ENCODE measurements at places on chromosomes 3 and 15. TPM values are rescaled to one million over a fixed set of nuclear protein-coding genes. Genes with fewer than 3 reads are reported as not detected.

Gene MESP2
- total RNA-seq, result 0.49 TPM

Gene SQOR
- 4.6 TPM for total RNA-seq

Gene P2RY13
- 0.75 TPM for total RNA-seq

Gene CFAP20DC
- total RNA-seq, result 1.5 TPM

Gene INAFM2
- 12.4 TPM for total RNA-seq

Gene ISG20
- 0.35 TPM for total RNA-seq

Gene GPR176
- total RNA-seq, result 6.8 TPM

Gene PLSCR2
- total RNA-seq, result not detected

Gene ST3GAL6
- total RNA-seq, result 5.8 TPM

Gene PHC3
- total RNA-seq, result 16.8 TPM

Gene WDR72
- total RNA-seq, result 0.22 TPM

Gene LTK
- 9.4 TPM for total RNA-seq

Gene FMN1
- 1.6 TPM for total RNA-seq

Gene PLSCR4
- 19.4 TPM for total RNA-seq

Gene SOX2
- 0.22 TPM for total RNA-seq

Gene MYRIP
- 1.3 TPM for total RNA-seq

Gene LRRC28
- 15.8 TPM for total RNA-seq

Gene CSTA
- total RNA-seq, result 0.22 TPM

Gene PPM1M
- total RNA-seq, result 11.6 TPM

Gene KLHL40
- total RNA-seq, result 114 TPM

Gene FBXL2
- 8.9 TPM for total RNA-seq

Gene STARD9
- 18.6 TPM for total RNA-seq
